ENCODE measurements at places on chromosomes 13 and 19.

GRCh38 chr19:488505-489417 is 7.5 kb upstream of the MADCAM1 start:
- no peaks in the 10 kb centered on the region for H3K27me3 ChIP-seq
- peak overlapping the region; percentile 65 for H3K27ac ChIP-seq
- no peaks in the 10 kb centered on the region for H3K36me3 ChIP-seq

DNA sequence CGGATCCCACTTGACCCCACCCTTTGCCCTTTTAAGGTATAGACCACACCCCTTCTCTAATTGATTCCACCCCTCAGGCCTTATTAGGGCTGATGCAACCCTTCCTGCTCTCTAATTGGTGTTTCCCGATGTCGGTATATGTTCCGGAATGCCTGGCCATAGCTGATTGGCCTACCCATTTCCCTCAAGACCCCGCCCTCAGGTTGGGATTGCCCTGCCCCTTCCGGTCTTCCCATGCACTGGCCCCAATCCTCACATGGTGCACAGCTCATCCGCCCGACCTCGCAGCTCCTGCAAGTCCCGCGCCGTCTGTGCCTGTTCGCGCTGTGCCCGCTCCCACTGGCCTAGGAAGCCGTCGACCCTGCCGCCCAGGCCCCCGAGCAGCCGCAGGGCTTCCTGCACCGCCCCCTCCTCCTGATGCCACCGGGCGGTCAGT is 18.1 kb downstream of the TSKS start:
- no peak overlapping the region for H3K4me3 ChIP-seq
- peaks cover 9% of the 10 kb centered on the region for H3K4me1 ChIP-seq
- no peak overlapping the region for H3K27ac ChIP-seq
- no peaks in the 10 kb centered on the region for H3K36me3 ChIP-seq
- no peaks in the 10 kb centered on the region for H3K27me3 ChIP-seq

GRCh38 chr19:49210108-49210900 is 52.7 kb downstream of the TRPM4 start:
- DNase-seq, result no peak
- no peak overlapping the region for H3K27ac ChIP-seq
- peaks cover 13% of the 10 kb centered on the region for H3K4me1 ChIP-seq
- H3K36me3 ChIP-seq, result peaks cover 20% of the 10 kb centered on the region
- no peaks in the 10 kb centered on the region for H3K27me3 ChIP-seq

- no peak overlapping the region for H3K4me3 ChIP-seq
- H3K27me3 ChIP-seq, result no peaks in the 10 kb centered on the region
Observed at GRCh38 chr13:39490136-39490535, 112.9 kb downstream of the LHFPL6 start.

GRCh38 chr13:83499286-83499685 is 383.0 kb downstream of the SLITRK1 start:
- peaks cover 9% of the 10 kb centered on the region for H3K4me1 ChIP-seq
- H3K27ac ChIP-seq, result no peak overlapping the region
- H3K4me3 ChIP-seq, result no peak overlapping the region
- H3K27me3 ChIP-seq, result no peaks in the 10 kb centered on the region
- no peaks in the 10 kb centered on the region for H3K36me3 ChIP-seq
- DNase-seq, result no peak

DNA sequence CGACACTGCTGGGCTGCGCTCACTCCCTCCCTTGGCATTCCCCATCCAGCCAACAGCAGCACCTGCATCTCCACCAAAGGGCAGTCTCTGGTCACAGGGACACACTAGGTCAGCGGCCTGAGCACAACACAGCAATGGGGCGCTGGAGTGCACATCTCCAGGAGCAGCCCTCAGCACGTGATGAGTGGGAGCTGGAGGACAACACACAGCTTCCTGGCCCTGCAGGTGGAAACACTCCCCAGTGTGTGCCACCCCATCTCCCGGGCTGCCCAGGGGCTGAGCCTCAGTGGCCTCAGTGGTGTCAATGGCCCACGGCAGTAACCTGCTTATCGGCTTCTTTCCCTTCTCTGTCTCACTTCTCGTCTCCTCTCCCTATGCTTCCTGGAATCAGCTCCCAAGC is 96.8 kb upstream of the VSTM2B start:
- no peak overlapping the region for H3K4me3 ChIP-seq
- H3K27ac ChIP-seq, result no peak overlapping the region
- H3K4me1 ChIP-seq, result no peaks in the 10 kb centered on the region
- no peaks in the 10 kb centered on the region for H3K36me3 ChIP-seq
- no peaks in the 10 kb centered on the region for H3K27me3 ChIP-seq
- DNase-seq, result peak; percentile 90

GRCh38 chr19:9130965-9131364 is 4.2 kb upstream of the OR7G3 start:
- H3K27me3 ChIP-seq, result peaks cover 1% of the 10 kb centered on the region
- H3K36me3 ChIP-seq, result no peaks in the 10 kb centered on the region
- H3K4me1 ChIP-seq, result peaks cover 5% of the 10 kb centered on the region

DNA sequence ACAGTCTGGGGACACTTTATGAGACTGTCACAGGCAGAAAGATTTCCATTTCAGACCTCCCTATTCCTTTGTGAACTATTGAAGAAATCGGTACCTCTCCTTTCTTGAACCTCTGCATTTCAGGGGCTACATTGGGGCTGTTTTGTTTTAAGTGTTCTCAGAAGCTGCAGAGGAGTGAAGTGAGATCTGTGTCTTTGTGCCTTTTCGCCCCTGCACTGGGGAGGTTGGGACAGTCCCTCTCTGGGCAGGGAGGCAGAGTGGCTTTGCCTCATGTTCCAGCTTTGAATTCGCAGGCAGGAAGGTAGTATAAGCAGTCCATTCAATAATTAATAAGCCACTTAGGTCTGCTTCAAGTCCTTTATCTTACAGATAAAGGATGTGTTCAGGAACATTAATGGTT is 9.5 kb upstream of the AMER2 start:
- no peaks in the 10 kb centered on the region for H3K4me1 ChIP-seq
- H3K4me3 ChIP-seq, result no peak overlapping the region
- H3K36me3 ChIP-seq, result no peaks in the 10 kb centered on the region
- H3K27ac ChIP-seq, result no peak overlapping the region
- DNase-seq, result no peak

GRCh38 chr19:21398851-21399250 is 1.9 kb downstream of the ZNF493 start:
- no peak overlapping the region for H3K27ac ChIP-seq
- no peak overlapping the region for H3K4me3 ChIP-seq
- peaks cover 28% of the 10 kb centered on the region for H3K4me1 ChIP-seq

DNA sequence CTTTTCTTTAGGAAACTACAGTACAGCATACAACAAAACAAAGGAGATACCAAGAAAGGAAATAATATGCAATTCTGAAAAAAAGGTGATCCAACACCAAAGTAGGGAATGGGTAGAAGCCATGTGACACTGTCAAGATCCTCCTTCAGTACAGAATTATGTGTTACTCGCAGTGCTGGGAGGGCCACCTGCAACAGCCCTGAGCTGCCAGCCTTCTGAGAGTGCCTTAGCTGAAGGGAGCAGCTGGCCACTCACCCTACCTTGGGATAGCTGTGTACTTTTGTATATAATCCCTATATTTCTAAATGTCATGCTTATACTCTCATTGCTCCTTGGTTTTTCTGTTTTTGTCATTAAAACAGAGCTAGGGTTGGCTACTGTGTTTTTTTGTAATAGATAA is 1518.2 kb upstream of the PCDH20 start:
- no peak overlapping the region for H3K27ac ChIP-seq
- H3K36me3 ChIP-seq, result peaks cover 3% of the 10 kb centered on the region
- DNase-seq, result no peak

GRCh38 chr19:45211751-45212381 is 33.3 kb downstream of the BLOC1S3 start:
- H3K36me3 ChIP-seq, result no peaks in the 10 kb centered on the region
- H3K27me3 ChIP-seq, result no peaks in the 10 kb centered on the region
- no peak overlapping the region for H3K4me3 ChIP-seq
- H3K27ac ChIP-seq, result peak overlapping the region; percentile 22

GRCh38 chr13:74206061-74206561 is 71.9 kb upstream of the KLF12 start:
- H3K4me1 ChIP-seq, result peaks cover 56% of the 10 kb centered on the region
- no peak for DNase-seq
- H3K27ac ChIP-seq, result peak overlapping the region; percentile 78
- no peaks in the 10 kb centered on the region for H3K36me3 ChIP-seq
- H3K4me3 ChIP-seq, result no peak overlapping the region

Data from chondrocyte (in vitro differentiated cells).